Vagina (tissue), 2 donors: ENCODE measurements at places on chromosomes 13 and 19.

DNA sequence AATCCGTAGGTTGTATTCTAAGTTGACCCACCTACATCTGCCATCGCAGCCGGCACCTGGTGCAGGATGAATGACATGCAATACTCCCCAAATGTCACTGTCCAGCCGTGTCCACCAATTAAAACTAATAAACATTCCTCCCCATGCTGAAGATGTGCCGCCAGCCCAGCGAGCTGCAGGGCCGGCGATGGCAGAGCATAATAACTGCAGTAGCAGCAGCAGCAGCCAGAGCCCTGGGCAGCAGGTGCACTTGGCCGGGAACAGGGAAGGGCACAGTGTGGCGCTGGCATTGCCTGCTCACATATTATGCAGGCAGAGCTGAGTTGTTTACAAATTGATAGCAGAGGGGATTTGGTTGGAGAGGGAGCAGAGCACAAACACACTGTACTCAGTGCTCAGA, 754.9 kb downstream of the OLFM4 start:
- DNase-seq, result no peak

- no peak for DNase-seq
Observed at GRCh38 chr13:50712456-50712855, 131.0 kb downstream of the DLEU7 start.

DNA sequence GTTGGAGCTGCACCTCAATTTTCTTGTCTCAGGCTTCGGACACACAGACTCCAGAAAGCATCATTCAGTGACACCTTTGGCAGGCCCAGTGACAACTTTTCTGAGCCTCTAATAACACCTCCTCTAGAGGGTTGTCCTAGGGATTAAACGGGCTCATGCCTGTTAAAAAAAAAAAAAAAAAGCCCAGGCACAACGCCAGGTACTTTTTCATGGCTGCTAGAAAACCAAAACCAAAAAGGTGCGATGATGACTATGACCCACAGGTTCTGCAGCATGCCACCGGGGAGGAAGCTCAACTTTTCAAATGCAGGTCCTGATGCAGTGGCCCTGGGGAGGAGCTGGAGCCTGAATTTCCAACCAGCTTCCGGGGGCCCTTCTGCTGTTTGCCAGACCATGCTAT, 184.2 kb downstream of the ABCC4 start:
- DNase-seq, result no peak

DNA sequence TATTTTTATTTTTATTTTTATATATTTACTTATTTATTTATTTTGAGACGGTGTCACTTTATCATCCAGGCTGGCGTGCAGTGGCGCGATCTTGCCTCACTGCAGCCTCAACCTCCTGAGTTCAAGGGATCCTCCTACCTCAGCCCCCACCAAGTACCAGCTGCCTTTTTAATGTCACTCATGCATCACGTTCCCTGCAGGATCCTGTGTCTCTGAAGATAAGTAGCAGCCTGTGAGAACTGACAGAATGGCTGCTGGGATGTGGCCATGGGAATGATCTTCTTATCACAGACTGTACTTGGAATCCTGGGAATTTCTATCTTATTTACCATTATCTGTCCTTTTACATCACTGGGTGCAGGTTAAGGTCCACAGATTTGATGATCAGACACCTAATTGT, 9.2 kb upstream of the ZNF761 start:
- DNase-seq, result no peak

DNA sequence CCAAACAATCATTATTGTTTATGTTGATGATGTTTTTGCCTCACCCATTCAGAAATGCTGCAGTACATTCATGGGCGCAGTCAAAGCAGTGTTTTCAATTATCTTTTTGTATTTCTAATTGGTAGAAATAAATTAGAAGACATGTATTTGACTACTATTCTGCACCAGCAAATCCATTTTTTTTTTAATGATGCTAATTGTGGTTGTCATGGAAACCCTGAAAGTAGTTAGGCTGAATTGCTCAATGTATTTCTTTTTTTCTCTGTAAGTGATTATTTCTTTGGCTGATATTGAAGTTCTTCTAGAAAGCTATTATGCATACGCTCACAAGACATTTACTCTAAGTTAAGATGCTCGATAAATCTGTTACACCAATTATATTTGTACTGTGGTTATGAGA, 101.2 kb downstream of the RFC3 start:
- no peak for DNase-seq

- DNase-seq, result no peak
Observed at GRCh38 chr13:22549126-22549525, 631.7 kb upstream of the SGCG start.

- DNase-seq, result no peak
Observed at GRCh38 chr13:100235311-100235901, 146.5 kb downstream of the PCCA start.
